ENCODE measurements at places on chromosomes 12 and 14.
A peak's percentile ranks its signal among the peaks of the same experiment; 100 is the strongest.

GRCh38 chr14:32319368-32320049 is 9.6 kb upstream of the AKAP6 start:
- DNase-seq: no peak

GRCh38 chr14:95515080-95515489 is 1.4 kb downstream of the SYNE3 start:
- DNase-seq: peak; percentile 65

DNA sequence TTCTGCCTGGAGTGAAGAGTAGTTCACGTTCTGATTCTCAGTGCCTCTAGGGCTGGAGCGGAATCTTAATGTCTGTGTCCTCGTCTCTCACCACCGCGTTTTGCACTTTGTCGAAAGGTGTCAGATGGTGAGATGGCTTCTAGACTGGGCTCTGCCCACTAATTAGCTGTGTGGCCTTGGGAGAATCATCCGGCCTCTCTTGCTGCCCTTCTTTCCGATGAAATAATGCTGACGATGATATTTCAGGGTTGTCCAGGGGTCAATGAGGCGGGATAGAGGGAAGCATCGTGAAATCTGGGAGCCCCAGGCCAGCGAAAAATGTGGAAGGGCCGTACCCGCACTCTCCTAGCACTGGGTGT is 811 bp upstream of the GALNT16 start:
- no peak for DNase-seq

DNA sequence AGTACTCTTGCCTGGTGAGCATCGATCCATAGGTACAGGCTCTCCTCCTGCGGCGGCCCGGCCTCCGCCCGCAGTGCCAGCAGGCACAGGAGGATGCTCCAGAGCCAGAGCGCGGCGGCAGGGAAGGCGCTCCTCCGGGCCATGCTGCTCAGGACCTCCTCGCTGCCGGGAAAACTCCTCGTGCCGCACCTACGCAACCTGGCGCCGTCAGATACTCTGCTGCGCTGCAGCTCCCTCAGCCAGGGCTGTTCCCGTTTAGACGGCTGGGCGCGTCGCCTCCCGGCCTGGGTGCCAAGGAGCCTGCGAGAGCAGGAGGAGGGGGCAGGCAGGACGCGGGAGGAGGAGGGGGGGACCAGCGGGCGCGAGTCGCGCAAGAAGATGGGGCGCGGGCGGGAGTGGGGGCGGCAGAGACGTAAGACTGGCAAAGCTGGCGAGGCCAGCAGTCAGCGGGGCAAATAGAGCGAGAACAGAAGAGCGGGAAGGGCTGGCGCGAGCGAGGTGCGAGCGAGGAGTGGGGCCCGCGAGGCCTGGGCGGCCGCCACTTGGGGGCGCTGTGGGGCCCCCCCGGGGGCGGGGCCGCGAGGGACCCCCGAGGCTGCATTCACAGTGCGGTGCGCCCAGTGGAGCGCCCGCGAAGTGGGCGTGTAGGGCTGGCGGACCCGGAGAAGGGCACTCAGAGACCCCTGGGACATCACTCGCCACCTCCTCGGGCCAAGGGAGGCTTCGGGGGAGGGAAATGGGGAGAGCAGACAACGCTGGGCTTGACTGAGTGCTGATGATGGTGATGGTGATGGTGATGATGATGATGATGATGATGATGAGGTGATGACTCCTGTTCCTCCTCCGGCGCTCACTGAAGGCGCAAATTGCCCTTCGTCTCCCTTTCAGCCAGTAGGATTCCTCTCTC is at the start of gene WIF1:
WIF1 (minus strand) TSS at position 257 of the 907 bp plus-strand sequence; CDS start at position 143, 114 bp downstream.
- DNase-seq: peak; percentile 63

GRCh38 chr14:68112442-68112841 is 292.9 kb downstream of the RAD51B start:
- no peak for DNase-seq

DNA sequence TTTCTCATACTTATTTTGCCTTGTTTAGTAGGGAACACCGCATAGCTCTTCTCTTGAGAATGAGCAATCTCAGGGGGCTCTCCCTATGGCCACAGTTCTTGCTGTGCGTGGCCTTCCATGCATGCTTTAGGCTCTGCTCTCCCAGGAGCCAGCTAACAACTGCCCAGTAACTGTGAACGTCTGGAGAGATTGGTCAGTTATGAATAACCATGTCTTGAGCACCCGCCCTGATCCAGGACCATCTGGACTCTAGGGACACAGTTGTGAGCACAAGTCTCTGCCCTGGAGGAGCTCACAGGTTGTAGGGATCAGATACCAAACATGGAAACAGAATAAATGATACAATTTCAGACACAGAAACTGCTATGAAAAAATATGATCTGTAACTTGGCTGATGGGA is 12.1 kb downstream of the PSMC1 start:
- no peak for DNase-seq

GRCh38 chr12:5967645-5968415 is 22.8 kb upstream of the ANO2 start:
- no peak for DNase-seq

GRCh38 chr14:61147831-61148549 is 133.1 kb downstream of the TMEM30B start:
- DNase-seq: no peak

GRCh38 chr14:22837114-22837749 is 847 bp downstream of the MMP14 start:
- peak; percentile 72 for DNase-seq
